ENCODE measurements at places on chromosomes 7 and 10.
A peak's percentile ranks its signal among the peaks of the same experiment; 100 is the strongest.

DNA sequence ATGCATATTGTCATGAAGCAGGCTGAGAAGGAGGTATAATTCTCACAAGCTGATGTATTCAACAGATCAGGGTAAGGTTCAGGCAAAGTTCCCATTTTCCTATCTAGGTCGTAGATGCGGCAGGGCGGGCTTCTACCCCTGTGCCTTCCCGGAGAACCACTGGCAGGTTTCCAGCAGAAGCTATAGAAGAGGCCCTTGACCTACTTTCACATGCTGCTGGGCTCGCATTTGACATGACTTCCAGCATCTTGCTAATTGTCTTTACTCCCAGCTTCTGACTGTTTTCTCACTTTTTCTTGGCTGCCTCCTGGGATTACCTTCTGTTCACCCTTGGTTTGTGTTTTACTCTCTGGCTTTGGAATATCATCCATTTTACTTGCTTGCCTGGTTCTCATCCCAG lies 32.6 kb upstream of the ORC5 start:
- DNase-seq, result no peak

DNA sequence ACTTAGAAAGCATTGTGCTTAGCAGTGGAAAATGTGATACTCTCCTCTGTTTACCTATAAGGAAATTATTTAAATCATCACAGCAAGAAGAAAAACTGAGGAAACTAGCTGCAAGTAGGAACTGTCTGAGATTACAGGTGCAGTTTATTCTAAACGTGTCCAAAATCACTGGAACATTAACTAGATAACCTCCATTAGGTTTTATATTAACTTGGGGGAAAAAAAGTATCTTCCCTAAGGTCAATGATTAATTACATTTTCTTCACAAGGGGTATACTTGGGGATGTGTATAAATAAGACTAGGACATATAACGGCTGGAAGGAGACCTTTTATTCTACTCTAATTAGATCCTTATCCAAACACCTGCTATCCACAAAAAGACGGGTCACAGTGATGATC lies 3.7 kb downstream of the GOT1 start:
- DNase-seq, result no peak

DNA sequence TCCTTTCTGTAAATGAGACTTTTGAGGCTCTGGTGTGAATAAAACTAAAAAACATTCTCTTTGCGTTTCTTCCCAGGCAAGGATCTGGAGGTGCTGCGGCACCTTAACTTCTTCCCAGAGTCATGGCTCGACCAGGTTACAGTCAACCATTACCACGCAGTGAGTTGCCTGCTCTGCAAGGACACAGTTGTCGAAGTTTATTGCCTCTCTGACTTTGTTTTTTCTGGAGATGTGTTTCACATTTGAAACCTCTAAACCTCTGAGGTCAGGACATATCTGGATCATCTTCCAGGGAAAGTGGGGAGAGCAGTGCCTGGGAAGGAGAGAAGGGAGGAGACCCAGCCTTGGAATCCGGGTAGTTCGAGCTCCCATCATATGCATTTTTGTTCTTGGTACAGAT lies 43.4 kb upstream of the PLEKHA1 start:
- no peak for DNase-seq

- no peak for DNase-seq
These were observed 87.0 kb downstream of the ADK start for GRCh38 chr10:74238031-74238431.

DNA sequence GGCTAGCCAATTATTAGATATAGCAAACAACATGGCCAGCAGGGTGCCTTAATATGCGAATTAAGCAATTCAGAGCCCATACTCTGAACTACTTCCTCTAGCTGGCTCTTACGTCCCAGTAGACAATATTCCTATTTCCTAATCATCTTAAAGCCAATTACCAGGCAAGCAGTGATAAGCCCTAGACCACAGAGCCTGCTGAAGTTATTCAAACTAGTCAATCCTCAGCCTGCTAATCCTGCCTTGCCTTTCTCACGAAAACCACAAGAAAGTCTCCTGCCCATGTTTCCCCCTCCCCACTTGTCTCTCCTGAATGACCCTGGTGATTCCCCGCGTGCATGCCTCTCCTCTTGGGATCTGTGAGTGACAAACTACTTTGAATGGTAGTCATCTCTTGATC lies 86.8 kb upstream of the CACNA2D1 start:
- DNase-seq, result no peak

- no peak for DNase-seq
These were observed 41.4 kb upstream of the ADO start for GRCh38 chr10:62763155-62763554.

DNA sequence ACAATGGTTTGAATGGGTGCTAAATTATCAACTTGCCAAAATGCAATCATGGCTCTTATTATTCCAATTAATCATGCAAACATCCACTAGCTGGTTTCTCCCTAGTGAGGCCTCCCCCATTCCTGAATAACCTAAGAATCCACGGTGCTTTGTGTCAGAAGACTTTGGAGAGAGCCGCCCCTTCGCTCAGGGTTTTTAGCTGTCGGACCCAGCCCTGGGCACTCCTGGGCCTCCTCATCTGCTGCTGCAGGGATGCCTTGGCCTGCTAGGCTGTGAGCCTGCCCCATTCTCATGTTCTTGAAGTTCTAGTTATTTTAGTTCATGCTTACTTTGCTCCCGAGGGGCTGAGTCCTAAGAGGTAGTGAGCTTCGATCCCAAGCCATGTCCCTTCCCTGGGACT lies 34.1 kb upstream of the SFRP5 start:
- DNase-seq, result peak; percentile 51

- DNase-seq, result no peak
These were observed 62.8 kb downstream of the PDZD8 start for GRCh38 chr10:117312430-117312829.

- peak; percentile 33 for DNase-seq
These were observed 183.2 kb downstream of the AUTS2 start for GRCh38 chr7:69781412-69781846.

DNA sequence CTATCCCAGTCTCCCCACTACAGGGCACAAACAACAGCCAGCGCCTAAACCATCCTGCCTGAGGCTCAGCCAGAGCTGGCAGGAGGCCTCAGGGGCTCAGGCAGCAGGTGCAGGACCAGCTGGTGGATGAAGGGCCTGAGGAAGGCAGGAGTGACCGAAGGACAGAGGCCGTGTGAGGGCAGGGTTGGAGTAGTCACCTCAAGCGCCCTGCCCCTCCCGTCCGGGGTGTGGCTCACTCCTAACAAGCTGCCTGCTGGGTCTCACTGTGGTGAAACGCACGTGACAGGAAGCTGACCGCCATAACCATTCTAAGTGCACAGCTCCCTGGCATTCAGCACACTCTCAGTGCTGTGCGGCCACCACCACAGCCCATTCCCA lies 281.1 kb downstream of the ELFN1 start:
- peak; percentile 78 for DNase-seq

DNA sequence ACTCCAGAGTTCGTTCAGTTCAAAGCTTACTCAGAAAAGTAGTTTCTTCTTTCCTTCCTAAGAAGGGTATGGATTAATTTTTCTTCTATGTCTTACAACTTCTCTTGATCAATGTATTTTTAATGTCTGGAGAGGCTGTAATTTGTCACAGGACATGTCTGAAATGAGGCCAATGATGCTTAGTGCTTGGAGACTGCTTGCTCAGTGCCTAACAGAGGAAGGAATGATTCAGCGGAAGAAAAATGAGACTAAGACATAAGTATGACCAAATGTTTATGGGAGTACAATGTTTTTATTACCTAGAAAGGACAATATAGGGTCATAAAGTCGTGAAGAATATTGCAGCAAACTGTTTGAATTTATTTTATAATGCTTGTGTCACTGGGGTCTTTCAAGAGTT lies 43.3 kb downstream of the GPR37 start:
- no peak for DNase-seq

- DNase-seq, result peak; percentile 95
These were observed 16.6 kb downstream of the ZNF862 start for GRCh38 chr7:149854611-149855360.

DNA sequence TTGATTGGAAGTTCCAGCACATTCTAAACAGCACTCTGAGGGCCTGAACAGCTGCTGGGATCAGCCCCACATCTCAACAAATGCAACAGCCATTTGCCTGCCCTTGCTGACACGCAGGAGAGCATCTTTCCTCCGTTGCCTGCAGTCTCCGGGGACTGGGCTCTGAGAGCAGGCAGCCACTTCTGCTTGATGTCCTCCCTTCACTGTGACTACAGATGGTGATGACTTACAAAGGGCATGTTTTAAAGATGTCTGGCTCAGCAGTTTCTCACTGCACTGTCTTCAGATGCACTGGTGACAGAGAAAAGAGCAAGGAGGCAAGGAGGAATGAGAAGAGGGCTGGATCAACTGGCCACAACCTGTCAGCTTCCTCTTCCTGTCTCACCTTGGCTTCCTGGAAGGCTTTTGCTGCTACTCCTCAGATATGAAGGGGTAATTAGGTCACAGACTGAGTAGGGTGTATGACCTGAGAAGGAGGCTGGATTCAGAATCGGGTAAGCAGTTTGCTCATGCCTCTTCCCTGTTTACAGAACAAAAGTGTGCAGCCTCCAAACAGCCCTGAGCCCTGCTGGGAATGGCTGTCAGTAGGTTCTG lies 143.5 kb upstream of the GHITM start:
- no peak for DNase-seq

DNA sequence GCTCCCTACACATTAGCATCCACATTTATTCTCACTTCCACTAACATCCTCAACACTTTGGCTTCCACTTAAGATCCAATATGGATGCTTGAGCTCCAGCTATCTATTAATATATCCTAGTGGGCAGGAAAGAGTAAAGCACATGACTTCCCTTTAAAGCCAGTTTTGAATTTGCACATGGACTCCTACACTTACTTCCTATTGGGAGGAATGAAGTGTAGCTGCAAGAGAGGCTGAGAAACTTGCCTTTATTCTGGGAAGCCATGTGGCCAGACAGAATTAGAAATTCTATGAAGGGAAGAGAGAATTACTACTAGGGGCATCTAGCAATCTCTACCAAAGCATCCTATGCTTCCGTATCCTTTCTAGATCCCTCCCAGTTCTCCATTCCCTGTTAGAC lies 3.0 kb upstream of the TSPAN14 start:
- DNase-seq, result no peak

DNA sequence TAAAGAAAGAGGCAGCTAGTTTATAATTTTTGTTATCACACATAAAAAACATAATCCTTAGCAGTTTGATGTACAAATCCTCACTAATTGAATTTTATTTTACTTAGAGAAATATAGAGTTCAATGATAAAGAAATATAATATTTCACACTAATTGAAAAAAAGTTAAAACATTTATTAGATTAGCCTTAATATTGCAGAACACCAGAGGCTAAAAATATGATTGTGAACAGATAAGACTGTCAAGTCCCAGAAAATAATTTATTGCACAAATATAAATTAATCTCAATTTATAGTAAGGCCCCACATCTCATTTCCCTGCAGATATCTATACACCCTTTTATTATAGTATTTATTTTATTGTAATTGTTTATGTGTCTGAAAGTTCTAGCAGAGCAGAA lies 690.8 kb upstream of the PHF14 start:
- no peak for DNase-seq

DNA sequence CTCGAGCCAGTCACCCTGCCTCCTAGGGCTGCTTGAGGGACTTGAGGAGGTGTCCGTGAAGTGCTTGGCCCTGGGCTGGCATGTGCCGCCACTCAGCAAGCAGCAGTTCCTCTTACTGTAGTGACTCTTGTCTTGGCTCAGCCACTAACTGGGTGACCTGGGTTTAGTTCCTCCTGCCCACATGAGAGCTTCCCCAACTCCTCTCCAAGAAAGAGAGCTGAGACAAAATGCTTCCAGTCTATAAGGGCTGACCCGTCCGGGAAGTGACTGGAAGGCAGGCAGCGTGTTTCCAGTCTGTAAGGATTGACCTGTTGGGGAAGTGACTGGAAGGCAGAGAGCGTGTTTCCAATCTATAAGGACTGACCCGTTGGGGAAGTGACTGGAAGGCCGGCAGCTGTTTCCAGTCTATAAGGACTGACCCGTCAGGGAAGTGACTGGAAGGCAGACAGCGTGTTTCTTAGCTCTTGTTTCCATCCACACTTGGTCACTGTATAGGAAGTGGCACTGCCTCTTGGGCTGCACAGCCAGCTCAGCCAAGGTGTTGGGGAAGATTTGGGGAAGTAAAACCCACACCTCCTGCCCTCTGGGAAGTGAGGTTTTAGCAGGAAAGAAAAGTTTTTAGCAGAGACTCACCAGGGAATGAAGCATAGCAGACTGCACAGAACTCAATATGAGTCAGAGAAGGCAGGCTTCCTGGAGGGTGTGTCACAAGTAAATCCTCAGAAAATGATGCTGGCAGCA lies 53.3 kb upstream of the PPIF start:
- no peak for DNase-seq

DNA sequence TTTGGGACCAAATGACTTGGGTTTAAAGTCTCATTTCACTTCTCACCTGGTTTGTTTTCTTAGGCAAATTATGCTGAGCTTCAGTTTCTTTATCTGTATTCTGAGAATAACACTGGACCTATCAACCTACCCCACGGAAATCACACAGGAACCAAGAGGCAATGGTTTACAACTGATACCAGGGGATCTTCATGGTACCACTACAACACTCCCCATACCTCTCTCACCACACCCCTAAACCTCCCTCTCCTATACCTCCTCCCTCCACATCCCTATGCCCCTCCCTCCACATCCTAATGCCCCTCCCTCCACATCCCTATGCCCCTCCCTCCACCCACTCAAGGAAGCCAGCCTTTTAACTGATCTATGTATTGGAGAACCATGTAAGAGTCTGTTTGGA lies 9.9 kb downstream of the FAM204A start:
- DNase-seq, result peak; percentile 0

DNA sequence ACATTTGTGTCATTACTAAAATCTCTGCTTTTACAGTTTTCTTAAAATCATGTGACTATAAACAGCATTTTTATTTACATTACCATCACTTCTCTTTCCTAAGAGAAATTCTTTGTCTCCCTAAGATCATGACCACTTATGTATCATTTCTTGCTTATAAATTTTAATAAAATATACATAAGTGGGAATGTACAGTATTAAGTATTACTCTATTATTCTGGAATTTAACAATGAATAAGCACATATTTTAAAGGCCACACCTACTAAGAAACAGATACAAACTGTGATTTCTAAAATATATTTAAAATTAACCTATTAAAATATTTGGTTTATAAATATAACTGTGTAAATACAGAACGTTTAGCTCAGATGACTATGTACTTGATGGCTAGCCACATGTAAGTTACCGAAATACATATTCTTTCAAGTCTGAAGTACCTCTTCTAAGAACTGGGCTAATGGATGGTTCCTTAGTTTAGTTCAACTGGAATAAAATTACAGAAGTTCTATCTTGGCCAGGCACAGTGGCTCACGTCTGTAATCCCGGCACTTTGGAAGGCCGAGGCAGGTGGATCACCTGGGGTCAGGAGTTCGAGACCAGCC lies 33.3 kb upstream of the PTPRN2 start:
- DNase-seq, result no peak

GRCh38 chr7:127525866-127526480 lies 59.4 kb downstream of the GCC1 start:
- peak; percentile 66 for DNase-seq

DNA sequence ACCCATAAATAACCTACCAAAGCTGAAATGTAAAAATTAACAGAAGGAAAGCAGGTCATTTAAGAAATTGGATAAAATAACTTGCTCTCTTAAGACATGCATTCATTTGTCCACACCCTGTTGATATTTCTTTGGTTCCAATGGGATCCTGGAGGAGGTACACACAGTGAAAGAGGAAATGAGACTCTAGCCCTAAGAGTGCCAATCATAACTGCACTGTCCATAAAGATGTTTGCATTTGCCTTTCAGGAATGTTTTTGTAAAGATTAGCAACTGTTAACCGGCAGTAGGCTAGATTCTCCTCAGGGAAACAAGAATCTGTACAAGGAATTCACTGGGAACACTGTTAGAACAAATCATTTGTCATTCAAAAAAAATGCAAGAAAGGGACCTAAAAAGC lies 61.0 kb downstream of the MEOX2 start:
- no peak for DNase-seq
